ENCODE measurements at places on chromosomes 7 and 10.

- no peak for DNase-seq
These were observed 5.5 kb upstream of the MNX1 start for GRCh38 chr7:157016024-157016351.

- no peak for DNase-seq
These were observed 60.7 kb downstream of the DGKB start for GRCh38 chr7:14841869-14842268.

DNA sequence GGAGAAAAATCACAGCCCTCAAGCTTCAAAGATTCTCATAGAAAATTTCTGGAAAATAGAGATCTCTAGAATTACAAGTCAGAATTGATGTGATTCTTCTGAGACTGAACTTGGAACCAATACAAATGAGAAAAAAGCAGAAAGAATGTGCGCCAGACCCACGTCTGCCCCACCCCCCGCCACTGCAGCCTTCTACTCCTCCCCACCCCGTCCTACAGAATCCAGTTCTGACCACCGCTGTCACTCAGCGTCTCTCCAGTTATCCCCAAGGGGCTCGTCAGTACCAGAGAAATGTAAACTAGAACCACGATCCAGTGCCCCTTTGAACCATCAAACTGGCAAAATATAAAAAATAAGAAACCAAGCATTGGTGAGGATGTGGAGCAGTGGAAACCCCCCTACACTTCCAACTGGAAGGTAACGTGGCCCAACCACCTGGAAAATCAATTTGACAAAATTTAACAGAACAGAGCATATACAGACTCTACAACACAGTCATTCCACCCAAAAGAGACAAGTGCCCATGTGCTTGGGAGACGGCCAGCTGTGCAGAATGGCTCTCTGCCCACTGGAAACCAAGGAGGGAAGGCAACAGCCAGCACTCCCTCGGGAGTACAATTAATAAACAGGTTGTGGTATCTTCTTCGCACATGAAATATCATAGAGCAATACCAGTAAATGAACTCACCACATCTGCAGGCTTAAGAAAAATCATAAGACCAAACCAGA lies 397.9 kb downstream of the TNS3 start:
- no peak for DNase-seq

DNA sequence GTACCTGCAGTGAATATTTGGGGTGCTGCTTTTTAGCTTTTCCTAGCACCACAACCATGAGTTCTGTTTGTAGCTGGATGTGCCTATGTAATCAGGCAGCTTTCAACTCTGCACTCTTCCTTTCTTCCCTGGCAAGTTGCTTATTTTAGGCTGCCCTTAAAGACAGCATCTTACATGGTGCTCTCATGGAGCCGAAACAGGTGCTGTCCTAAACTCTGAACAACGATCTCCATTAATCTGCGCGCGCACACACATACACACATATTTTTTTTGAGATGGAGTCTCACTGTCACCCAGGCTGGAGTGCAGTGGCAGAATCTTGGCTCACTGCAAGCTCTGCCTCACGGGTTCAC lies 9.1 kb downstream of the RPS24 start:
- no peak for DNase-seq

DNA sequence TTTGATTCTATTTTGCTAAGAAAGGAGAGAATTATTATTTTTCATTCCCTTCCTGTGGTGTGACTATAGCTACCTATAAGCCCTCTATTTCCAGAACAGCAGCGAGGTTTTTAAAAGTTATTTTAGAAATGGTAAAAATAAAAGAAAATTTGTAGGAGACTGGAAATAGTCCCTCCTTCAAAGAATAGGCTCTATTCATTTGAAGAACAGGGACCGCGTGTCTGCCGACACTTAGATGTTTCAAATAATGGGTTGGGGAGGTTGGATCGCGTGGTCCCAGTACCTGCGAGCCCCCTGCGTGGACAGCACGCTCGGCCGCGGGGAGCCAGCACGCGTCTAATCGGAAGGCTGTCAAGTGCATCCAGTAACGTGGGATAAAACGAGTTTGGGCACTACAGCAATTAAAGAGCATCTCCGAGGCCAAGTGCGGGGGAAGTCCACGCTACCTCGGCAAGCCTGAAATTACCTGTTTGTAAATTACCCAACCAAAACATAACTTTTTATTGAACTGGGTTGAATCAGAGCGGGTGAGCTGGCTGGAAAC lies 1.0 kb downstream of the CACNA2D1 start:
- DNase-seq = peak; percentile 21

All from NCI-H446 (cell line).